Activated T-helper 1 cell treated with anti-CD3 and anti-CD28 coated beads, Interleukin-12 subunit alpha, Interleukin-12 subunit beta, Interleukin-2, Interleukin-4 antibody, amounts not matched to agents 30 ng/mL and 10 ng/mL and 1 ng/mL, durations not matched to agents 14 hours and 24 hours and 36 hours (primary cell): ENCODE measurements at places on chromosomes 1 and 21. TPM values are rescaled to one million over a fixed set of nuclear protein-coding genes. Genes with fewer than 3 reads are reported as not detected.

OR2L5 gene
- total RNA-seq, result not detected in 2 replicates

ZBTB7B gene
- total RNA-seq, result 166 and 172 TPM in 2 replicates

DNA sequence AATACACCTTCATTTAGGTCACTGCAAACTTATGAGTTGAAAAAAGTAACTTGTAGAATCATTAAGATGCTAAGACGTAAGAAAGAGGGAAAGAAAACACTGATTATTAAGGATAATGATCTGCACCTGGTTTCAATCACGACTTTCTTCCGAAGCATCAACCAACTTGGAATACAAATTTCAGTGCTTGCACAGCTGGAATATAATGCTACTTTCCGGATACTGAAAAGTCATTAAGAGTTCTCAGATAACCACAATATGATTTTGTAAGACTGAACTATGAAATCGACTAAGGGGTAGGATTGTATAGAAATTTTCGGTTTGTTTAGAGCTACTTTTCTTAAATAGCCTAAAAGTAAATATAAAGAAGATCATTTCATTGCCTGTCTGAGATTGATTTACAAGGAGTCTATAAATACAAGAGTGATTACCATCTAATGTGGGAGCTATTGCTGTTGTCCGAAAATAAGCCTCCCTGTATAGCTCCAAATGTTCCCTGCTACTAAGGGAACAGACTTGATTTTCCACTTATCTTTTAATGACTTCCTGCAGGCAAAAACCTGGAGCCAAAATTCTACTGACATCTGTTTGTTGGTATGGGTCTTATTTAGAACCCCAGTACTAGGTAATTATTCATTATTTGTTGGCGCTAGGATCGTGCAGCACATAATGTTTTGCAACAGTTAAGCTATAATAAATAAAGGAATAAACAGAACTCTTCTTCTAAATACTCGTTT, 673.3 kb downstream of the KCNT2 start:
- no peak overlapping the region for H3K27ac ChIP-seq
- no peaks in the 10 kb centered on the region for H3K36me3 ChIP-seq
- DNase-seq, result no peak

DNA sequence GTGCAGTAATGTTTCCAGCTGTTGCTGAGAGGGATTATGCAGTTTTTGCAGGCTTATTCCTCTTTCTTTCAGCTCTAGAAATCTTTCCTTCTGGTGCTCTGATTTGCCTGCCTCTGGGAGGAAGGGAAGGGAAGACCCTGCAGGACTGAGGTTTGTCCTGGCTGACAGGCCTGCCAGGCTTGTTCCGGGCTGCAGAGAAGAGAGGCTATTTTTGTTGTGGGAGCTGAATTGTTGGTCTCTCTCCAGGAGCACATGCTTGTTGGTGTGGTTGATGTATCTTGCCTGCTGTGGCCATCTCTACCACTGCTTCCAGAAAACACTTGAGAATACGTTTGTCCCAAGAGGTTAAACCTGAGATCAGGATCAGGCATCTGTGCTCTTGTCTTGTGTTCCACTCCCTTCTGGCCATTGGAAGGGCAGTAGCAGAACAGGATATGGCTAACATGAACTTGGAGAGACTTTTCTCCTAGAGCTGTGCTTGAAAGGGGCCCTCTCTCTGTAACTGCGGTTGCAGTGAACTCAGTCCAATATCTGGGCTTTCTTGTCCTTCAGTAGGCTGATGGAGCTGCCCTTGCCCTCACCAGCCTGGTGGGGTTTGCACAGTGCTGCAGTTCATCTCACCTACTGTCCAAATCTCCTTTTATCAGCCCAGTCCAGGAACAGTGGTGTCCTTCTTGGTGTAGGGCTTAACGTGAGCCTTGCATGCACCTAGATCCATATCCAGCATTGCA, 21.5 kb upstream of the SLC25A34 start:
- no peaks in the 10 kb centered on the region for H3K4me1 ChIP-seq
- peaks cover 7% of the 10 kb centered on the region for H3K36me3 ChIP-seq
- no peak overlapping the region for H3K4me3 ChIP-seq
- no peak for DNase-seq

GRCh38 chr1:198903203-198903602, 264.4 kb downstream of the PTPRC start:
- no peaks in the 10 kb centered on the region for H3K27me3 ChIP-seq
- no peak overlapping the region for H3K4me3 ChIP-seq
- no peak for DNase-seq
- H3K4me1 ChIP-seq, result peaks cover 66% of the 10 kb centered on the region

DNA sequence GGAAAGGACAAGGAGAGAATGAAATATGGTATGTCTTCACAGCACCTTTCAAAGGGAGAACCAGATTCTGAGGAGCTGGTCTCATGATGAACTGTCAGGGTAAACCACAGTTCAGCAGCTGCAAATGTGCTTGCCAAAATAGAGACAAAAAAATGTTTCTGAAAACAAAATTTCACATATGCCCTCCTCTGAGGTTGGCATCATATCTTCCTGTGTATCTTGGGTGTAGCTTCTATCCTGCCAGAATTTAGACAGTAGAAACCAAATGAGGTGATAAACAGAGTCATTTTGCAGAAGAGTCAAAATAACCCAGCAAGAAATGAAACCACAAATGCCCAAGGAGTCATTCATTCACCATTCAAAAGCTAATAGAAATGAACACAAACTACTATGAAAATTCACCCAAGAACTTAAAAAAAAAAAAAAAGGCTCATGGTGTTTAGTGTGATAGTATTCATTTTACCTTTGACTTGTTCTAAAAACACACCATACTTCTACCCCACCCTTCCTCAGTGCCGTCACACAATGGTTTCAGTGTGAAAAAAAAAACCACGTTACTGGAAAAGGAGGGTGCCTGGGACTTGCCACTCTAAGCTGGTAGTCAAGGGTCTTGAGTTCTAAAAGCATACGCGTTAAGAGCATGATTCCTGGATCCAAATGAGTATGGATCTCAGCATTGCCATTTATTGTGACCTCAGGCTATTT, 18.5 kb downstream of the SELL start:
- H3K4me3 ChIP-seq, result peak overlapping the region; percentile 64
- peak overlapping the region; percentile 90 for H3K27ac ChIP-seq
- peaks cover 88% of the 10 kb centered on the region for H3K4me1 ChIP-seq
- DNase-seq, result peak; percentile 55
